Fibroblast of lung (primary cell): ENCODE measurements at places on chromosomes 6 and 20. TPM values are rescaled to one million over a fixed set of nuclear protein-coding genes. Genes with fewer than 3 reads are reported as not detected.

DNA sequence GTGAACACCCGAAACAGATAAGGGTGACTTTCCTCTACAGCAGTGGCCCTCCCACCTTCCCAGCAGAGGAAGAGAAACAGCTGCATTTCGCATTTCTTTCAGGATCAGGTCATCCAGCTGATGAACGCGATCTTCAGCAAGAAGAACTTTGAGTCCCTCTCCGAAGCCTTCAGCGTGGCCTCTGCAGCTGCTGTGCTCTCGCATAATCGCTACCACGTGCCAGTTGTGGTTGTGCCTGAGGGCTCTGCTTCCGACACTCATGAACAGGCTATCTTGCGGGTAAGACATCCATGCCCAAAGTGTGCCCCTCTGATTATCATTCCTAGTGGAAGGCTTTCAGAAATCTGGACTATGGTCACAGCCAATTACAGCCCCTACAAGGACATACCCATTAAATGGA is 27.8 kb upstream of the MROH8 start:
- no peak for DNase-seq

- peak; percentile 25 for DNase-seq
Observed at GRCh38 chr6:152399399-152399798, 237.8 kb downstream of the SYNE1 start.

Gene LY6G6C
- not detected in 2 replicates for polyA plus RNA-seq

- peak; percentile 91 for DNase-seq
Observed at GRCh38 chr20:5658912-5659345, 91.3 kb upstream of the SHLD1 start.

DNA sequence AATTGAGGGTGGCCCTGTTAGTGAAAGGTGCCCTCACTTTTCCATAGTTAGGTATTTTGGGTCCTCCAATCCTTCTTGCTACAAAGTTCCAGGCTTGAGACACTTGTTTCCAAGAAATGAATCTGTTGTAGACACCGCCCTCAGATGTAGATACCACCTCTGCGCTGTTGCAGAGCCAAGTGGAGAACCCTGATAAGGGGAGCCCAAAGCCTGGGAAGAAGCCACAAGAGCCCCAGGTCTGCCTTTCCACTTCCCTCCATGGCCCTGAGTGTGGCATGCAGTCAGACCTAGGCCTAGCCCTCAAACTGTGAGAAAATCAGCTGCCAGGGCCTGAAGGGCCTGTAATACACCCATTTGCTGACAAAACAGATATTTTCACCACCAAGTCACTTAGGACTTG is 37.1 kb downstream of the DTD1 start:
- no peak for DNase-seq

- DNase-seq: no peak
Observed at GRCh38 chr6:15439410-15440025, 193.6 kb downstream of the JARID2 start.

DNA sequence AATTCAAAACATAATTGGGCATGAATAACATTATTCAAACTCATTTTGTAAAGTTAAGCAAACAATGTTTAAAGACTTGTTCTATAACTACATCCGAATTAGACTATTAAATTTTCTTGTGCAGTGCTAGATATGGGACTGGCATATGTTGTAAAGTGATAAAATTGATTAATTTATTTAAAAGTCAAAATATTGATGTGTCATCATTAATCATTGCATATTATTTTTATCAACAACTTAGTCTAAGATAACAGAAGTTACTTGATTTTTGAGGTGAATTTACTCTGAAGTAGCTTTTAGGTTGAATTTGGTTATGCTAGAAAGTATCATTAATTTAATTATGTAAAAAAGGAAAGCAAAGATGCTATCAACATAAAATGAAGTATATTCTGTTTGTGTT is 244.6 kb downstream of the CLVS2 start:
- DNase-seq: no peak

Gene TAAR9
- not detected in 2 replicates for polyA plus RNA-seq

- peak; percentile 36 for DNase-seq
Observed at GRCh38 chr20:58133020-58133808, 95.2 kb downstream of the ANKRD60 start.
